Hematopoietic multipotent progenitor cell (in vitro differentiated cells): ENCODE measurements at places on chromosomes 6 and 20. TPM values are rescaled to one million over a fixed set of nuclear protein-coding genes. Genes with fewer than 3 reads are reported as not detected.
A peak's percentile ranks its signal among the peaks of the same experiment; 100 is the strongest.

DNA sequence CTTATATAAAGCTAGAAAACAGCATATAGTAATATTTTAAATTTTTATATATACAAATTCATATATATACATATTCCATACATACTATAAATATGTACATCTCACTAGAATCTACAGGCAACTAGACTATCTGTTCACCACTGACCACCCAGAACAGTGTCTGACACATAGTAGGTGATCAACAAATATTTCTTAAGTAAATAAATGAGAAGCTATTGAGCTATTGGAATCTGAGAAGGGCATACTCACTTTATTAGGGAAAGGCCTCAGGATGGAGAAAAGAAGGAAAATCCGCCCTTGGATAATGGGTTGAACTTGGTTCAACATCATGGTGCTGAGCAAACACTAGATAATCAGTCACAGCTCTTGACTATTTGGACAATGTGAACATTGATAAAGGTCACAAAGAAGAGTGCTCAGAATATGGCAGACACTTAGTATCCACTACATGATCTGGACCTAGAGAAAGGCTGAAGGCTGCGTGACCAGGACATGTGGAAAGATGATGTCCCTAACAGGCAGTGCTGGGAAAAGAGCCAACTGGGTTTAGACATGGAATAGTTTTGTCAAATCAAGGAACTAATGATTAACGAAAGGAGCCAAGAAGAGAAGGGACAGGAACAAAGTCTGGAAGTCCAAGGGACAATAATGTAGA lies 186.1 kb downstream of the TASP1 start:
- no peak for DNase-seq

DNA sequence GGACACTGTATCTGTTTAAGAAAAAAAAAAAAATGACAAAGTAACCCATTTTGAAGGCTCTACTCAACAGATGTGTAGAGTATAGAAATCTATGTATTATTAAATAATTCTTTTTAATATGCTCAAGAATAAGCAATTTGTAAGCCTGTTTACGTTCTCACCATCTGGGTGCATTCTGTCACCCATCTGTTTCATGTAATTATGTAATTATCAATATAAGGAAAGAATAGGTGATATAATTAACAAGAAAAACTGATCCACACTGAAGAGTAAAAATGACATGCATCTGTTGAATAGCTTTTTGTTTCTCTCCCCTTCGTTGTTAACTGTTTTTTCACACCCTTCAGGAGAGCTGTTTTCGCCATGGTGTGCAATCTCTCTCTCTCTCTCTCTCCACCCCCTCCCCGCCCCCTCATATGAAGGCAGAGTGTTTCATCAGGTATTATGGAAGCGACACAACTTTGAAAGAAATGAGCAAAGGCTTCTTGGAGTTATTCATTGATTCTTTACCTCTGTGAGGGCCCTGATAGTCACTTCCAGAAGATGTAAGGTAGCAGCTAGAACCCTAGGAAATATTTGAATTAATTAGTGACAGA lies 154.3 kb upstream of the INSM1 start:
- DNase-seq: no peak

DNA sequence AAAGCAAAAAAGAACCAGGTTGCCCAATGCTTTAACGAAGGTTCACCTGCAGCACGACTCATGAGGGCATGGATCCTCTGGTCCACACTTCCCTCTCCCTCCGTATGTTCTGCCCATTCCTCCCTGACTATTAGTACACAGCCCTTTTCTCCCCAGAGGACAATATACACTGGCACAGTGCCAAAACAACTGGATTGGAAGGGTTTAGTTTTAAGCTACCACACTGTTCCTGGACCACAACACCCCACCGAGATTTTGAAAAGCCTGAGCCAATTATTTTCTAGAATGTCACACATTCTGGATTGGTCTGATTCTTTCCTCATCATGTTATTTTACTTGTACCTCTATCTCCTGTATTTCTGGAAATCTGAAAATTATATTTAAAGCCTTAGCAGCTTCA lies 2.9 kb upstream of the AKAP7 start:
- no peak for DNase-seq

GRCh38 chr6:88349511-88349910 lies 183.4 kb upstream of the CNR1 start:
- DNase-seq: no peak

- no peak for DNase-seq
Observed at GRCh38 chr6:14058735-14059134, 58.8 kb upstream of the CD83 start.

- DNase-seq: no peak
Observed at GRCh38 chr6:161013695-161014094, 22.1 kb downstream of the MAP3K4 start.

GPX5 gene
- total RNA-seq: not detected

ADAM33 gene
- not detected for total RNA-seq

DNA sequence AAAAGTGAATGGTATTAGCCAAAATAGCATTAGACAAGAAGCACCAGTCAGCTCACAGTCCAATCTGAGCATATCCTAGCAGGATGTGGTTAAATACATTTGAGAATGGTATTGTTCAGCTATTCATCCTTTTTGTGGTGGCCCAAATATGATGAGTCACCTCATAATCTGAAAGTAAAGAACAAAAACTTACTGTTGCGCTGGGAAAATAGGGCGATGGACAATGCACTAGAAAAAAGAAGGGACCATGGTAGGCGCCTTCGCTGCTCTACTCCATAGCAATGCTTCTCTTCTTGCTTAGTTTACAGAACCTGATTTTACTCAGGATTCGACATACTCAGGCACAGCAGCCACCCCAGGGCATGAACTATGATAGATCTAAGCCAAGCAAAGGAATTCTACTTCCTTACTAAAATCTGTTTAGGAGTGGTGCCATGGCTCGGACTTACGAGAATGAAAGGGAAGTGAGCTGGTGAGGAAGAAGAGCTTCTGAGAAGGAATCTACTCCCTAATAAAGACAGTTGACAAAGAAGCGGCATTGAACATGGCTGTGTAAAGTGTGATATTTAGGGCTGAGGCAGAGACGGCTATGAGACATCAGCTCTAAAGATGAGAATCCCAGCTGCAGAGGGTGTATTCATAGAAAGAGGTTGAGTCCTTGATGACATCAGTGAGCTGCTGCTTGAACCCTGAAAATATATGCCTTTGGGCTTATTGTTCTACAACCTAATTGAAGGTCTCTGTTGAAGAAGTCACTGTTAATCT lies 16.6 kb upstream of the FBXO9 start:
- peak; percentile 81 for DNase-seq

GRCh38 chr6:37099442-37099841 lies 70.5 kb upstream of the PIM1 start:
- DNase-seq: no peak

- no peak for DNase-seq
Observed at GRCh38 chr20:4063631-4064030, 48.3 kb upstream of the RNF24 start.

DNA sequence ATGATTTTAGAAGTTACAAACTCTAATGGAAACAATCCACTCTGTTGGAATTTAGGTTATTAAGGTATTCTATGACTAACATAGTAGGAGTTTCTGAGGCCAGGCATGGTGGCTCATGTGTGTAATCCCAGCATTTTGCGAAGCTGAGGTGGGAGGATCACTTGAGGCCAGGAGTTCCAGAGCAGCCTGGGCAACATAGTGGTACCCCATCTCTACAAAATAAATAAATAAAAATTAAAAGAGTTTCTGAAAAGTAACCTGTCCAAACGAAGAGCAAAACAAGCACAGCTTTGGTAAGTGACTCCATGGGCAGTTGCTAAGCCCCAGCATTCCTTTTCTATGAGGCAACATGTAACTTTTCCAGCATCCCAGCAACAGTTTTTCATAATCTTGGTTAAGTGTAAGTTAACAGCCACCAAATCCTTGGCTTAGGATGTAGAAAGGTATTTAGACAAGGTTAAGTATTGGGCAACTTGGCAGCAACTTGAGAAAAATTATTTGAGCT lies 86.3 kb downstream of the SOX4 start:
- no peak for DNase-seq

TBX18 gene
- under 0.01 TPM for total RNA-seq

GABRR1 gene
- not detected for total RNA-seq

WFDC9 gene
- total RNA-seq: not detected

CCN5 gene
- total RNA-seq: under 0.01 TPM

ADGRG6 gene
- 57.1 TPM for total RNA-seq

C6orf136 gene
- total RNA-seq: 12.9 TPM

DNA sequence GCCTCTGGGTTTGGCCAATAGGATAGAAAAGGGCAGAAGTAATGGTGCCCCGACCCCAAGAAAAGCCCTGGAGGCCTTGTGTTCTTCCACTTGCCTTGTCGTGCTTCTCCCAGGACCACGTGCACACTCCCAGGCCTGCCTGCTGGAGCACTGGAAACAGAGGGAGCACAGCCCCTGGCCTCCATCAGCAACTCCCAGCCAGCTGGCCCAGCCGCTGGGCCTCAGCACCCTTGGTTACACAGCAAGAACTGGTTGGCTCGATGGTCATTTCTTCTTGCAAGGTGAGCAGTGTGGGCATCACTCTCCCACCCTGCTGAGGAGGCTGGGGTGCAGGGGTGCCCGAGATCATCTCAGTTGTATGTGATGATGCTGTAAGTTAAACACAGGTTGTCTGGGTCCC lies 69.2 kb upstream of the CST7 start:
- no peak for DNase-seq

AGER gene
- 0.81 TPM for total RNA-seq

- DNase-seq: no peak
Observed at GRCh38 chr6:130167655-130168054, 55.1 kb downstream of the SAMD3 start.

DNA sequence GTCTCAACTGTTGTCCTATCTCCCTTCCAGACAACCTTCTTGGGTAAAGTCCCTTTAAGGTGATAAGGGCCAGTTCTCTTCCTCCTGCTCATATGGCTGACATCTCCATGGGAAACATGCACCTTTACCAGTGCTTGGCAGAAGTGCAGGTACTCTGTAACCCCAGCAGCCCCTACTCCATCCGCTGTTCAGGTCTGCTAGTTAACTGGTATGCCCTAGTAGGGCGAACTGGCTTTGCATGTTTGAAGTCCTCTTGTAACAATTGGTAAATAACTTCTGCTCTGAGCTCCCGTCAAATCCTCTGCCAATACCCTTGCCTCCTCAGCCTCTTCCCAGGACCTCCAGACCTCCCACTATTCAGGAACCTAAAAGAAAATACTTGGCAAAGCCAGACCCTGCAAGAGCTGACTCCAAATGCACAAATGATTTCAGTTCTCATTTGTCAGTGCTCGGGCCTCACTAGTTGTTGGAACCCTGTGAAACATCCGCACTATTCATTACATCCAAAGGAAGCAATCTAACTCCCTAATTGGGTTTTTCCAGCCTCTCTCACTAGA lies 703.7 kb downstream of the MAFB start:
- DNase-seq: no peak

DNA sequence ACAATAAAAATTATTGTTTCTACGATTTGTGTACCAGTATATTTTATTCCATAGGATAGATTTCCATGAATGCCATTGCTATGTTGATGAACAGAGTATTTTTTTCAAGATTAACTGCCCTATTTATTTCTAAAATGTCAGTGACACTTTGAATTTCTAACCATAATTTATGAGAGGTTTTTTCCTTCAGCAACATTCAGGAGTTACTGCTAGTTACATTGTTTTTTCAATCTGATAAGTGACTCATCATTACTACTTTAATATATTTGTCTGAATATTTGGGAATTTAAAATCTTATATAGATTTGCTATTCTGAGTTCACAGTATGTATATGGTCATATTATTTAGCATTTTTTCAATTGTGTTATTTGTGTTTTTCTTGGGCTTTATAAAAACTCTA lies 6.0 kb upstream of the OR2B6 start:
- no peak for DNase-seq

DNA sequence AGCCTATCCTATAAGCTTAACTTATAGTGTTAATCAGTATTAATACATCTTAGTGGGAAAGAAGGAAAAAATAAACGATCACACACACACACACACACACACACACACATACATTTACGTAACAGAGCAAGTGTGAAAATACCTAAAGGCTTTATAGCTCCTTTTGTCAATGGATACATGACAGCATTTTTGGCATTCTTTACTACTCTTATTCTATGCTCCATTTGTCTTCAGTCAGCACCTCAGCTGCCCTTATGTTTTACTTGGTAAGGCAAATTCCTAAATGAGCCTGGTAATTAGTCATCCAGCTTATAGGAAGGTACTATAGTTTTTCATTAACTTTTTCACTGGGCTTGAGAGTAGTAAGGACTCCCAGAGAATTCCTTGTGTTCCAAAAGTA lies 25.1 kb upstream of the SLC17A3 start:
- no peak for DNase-seq

DNA sequence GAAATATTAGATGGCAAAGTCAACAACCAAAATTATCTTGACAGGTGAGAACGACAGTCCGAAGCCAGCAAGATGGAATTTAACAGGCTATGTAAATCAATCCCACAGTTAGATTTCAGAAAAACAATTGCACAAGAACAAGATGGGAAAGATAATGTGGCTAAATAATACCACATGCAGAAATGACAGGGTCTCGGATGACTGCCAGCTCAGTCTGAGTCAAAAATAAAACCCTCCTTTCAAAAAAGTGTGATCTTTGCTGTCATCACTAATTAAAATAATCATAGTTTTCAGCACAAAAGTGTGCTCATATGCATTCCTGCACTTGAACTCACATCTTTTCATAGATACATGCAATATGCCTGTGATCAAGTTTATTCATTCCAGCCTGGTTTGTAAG lies 25.9 kb downstream of the FOXQ1 start:
- DNase-seq: no peak

ISM1 gene
- 0.27 TPM for total RNA-seq

- DNase-seq: no peak
Observed at GRCh38 chr6:90714319-90714718, 127.4 kb upstream of the MAP3K7 start.
